Stimulated activated naive CD8-positive, alpha-beta T cell treated with anti-CD3 and anti-CD28 coated beads, Interleukin-15, Interleukin-2, amounts not matched to agents 100 U/mL and 50 U/mL, for 24 hours (primary cell): ENCODE measurements at places on chromosomes 4 and X.
A peak's percentile ranks its signal among the peaks of the same experiment; 100 is the strongest.

DNA sequence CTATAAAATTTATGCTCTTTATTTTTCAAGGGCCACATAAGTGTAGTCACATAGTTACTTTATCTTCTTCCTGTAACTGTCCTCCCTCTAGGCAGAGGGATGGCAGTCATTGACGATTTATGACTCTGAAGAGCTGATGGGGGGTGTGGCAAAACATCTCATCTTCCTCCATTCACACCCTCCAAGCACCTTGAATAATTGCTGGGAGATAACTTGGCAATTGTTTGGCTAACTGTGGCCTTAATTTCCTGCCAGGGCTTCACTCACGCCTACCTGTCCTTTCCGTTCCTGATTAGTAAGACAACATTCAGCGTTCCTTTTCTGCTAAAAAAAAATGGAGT lies 329.2 kb downstream of the ARHGAP10 start:
- no peak for DNase-seq

DNA sequence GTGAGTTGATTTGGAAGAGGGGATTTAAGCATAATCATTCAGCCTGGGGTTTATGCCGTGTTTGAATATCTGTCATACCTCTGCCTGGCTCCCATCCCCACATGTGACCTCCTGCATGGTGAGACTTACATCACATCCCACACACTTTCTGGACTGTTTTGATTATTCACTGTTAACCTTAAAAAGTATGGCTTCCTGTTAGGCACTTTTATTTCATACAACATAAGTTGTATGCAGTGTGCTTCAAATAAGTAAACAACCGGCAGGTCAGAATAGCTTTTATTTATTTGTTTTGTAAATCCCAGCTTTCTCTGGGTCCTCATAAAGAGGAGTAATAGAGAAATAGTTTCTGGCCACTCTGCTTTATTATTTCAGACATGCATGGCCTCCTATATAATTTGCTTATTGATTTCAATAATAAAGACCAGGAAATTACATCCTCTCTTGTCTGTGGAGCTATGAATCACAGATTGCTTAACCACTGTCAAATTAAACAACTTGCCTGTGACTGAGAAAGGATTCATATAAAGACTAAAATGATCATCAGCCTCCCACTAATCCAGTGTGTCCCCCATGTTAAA lies 376.8 kb upstream of the ZFP42 start:
- no peak for DNase-seq

- peak; percentile 82 for DNase-seq
Measured at GRCh38 chr4:2792711-2793585, at the start of gene SH3BP2. Gene SH3BP2 (plus strand): TSS chr4:2793085. CDS start chr4:2820618, 27,533 bp downstream.

- DNase-seq = no peak
Measured at GRCh38 chrX:57596516-57596915, 4.7 kb downstream of the ZXDB start.

DNA sequence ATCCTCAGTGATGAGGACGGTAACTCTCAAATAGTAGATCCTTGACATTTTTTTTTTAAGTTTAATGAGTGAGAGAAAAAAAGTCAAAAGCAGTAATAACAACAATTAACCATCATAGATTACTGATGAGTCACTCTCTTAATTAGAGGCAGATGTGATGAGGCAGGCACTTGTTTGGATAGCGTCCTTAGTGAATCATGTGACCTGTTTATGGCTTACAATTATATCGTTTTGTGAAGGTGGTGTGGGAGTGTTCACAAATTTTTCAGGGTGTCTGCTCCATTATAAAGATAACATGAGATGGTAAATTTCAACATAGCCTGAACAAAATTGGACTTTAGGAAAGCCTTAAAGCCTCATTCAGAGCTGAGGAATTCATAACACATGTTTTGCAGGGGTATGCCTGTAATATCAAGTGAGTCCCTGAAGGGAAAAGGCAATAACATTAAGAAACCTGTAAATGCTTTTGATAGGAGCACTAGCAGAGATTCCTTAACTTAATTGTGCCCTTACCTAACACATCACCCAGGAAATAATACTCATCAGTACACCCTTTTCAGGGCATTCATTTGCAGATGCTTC lies 51.9 kb upstream of the XIAP start:
- DNase-seq = no peak

- no peak for DNase-seq
Measured at GRCh38 chr4:78544678-78545077, 6.9 kb upstream of the ANXA3 start.

DNA sequence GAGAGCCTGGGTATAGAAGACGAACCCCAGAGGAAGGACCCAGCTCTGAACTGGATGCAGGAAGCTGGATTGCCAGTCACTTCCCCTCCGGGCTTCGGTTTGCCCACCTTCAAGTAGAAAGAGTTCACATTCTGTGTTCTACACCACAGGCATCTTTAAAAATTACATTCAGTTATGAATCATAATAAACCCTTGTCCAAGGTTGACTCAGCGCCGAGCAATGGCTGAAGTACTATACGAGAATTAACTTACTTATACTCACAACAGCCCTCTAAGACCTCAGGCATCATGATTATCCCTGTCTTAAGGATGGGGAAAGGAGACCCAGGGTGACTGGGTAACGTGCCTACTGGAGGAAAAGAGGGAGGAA lies 72.5 kb downstream of the EVC2 start:
- DNase-seq = no peak

- no peak for DNase-seq
Measured at GRCh38 chrX:42585842-42586621, 191.9 kb downstream of the PPP1R2C start.

DNA sequence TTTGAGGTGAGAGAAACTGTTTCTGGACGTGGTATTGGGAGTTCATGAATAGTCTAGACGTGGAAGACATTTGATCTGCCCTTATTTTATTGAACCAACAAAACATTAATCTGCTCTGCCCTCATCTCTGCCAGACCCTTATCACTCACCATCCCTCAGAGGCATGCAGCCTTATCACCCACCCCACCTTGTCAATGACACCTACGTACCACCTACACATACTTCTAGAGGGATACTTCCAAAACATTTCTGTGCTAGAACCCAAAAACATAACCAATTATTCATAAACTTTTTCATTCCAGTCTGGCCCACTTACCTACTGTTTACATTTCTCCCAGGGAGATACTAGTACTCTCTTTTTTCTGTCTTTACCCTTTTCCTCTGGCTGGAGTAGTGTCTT lies 105.2 kb downstream of the RS1 start:
- DNase-seq = no peak

GRCh38 chrX:56763556-56764152 lies 34.6 kb downstream of the NBDY start:
- DNase-seq = no peak

DNA sequence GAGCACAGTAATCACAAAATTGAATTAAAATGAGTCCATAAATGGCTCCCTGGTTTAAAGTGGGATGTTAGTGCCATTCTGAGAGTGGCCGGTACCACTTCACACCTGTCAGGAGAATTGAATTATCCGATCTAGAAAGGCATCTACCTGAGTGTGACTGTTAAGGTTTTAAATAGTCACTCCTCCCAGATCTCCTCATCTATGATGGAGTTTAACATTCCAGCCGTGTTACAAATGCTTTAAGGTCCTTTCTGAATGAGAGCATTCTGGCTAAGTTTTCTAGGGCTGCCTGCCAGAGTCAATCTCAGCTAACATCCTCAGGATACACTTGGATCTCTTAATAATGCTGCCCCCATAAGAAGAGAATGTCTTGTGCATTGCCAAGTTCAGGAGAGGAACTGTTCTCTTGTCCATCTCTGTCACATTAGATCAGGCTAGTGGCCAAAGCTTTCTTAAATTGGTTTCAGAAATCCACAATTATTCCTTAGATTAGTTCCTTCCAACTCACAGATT lies 231.1 kb downstream of the SLC39A8 start:
- DNase-seq = no peak
